CD8-positive, alpha-beta memory T cell (primary cell): ENCODE measurements at places on chromosomes 2 and 18. TPM values are rescaled to one million over a fixed set of nuclear protein-coding genes. Genes with fewer than 3 reads are reported as not detected.

DNA sequence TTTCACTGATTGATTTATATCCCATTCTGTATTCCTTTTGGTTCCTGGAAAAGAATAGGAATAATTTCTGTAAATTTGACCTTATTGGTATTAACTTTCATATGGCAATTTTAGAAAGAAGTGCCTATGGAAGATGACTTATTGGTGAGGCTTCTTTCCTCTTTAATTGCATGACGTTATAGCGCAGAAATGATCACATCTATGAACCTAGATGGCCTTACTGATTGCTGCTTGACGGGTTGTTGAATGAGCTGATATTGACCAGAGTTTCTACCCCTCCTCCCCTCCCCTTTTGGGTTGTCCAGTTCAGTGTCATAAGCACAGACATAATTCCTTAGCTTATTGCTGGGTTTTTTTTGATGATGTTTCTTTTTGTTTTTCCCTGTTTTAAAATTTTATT lies 14.6 kb downstream of the ACSL3 start:
- DNase-seq, result no peak
- H3K27me3 ChIP-seq, result no peaks in the 10 kb centered on the region
- no peak overlapping the region for H3K27ac ChIP-seq
- H3K4me1 ChIP-seq, result no peaks in the 10 kb centered on the region
- no peaks in the 10 kb centered on the region for H3K36me3 ChIP-seq
- no peak overlapping the region for H3K4me3 ChIP-seq

Gene ASPRV1
- 0.99 TPM for polyA plus RNA-seq

DNA sequence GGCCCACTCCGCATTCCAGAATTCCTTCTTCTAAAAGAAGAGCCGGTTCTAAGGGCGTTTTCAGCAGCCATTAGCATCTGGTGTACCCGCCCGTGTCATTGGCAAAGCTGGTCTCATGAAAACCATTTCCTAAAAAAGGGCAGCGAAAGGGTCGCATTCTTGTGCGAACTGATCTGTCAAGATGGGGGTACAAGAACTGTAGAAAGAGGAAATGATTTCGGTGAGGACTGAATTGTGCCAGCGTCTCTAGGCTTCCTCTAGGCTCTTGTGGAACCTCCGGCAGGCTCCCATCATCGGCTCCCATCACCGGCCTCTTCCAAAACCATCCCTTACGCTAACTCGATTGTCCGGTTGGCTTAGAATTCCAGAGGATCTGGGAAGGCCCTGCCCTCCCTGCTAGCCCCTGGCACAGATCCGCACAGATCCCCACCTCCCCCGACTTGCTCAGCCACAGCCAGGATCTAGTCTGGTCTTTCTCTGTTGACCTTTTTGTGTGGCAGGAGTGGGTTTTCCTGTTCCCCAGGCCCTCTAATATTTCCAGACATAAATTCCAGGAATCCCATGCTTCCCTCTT lies 1.3 kb downstream of the RAB31 start:
- peak overlapping the region; percentile 19 for H3K4me3 ChIP-seq
- DNase-seq, result no peak
- H3K36me3 ChIP-seq, result no peaks in the 10 kb centered on the region
- H3K4me1 ChIP-seq, result peaks cover 14% of the 10 kb centered on the region
- no peak overlapping the region for H3K27ac ChIP-seq
- H3K27me3 ChIP-seq, result peaks cover 10% of the 10 kb centered on the region

Gene FSIP2
- polyA plus RNA-seq, result not detected

- no peaks in the 10 kb centered on the region for H3K4me1 ChIP-seq
- no peaks in the 10 kb centered on the region for H3K27me3 ChIP-seq
- no peak for DNase-seq
- no peak overlapping the region for H3K4me3 ChIP-seq
- H3K36me3 ChIP-seq, result no peaks in the 10 kb centered on the region
- H3K27ac ChIP-seq, result no peak overlapping the region
Measured at GRCh38 chr2:71238089-71238488, 11.2 kb upstream of the PAIP2B start.

Gene CABLES1
- polyA plus RNA-seq, result 0.30 TPM
